Stimulated activated CD8-positive, alpha-beta memory T cell treated with anti-CD3 and anti-CD28 coated beads, Interleukin-2, amount 100 ng/mL, for 48 hours (primary cell): ENCODE measurements at places on chromosomes 7 and 10.
A peak's percentile ranks its signal among the peaks of the same experiment; 100 is the strongest.

- no peak for DNase-seq
Observed at GRCh38 chr7:822692-823276, 9.5 kb upstream of the SUN1 start.

- no peak for DNase-seq
Observed at GRCh38 chr10:59562126-59562525, 147.5 kb downstream of the SLC16A9 start.

DNA sequence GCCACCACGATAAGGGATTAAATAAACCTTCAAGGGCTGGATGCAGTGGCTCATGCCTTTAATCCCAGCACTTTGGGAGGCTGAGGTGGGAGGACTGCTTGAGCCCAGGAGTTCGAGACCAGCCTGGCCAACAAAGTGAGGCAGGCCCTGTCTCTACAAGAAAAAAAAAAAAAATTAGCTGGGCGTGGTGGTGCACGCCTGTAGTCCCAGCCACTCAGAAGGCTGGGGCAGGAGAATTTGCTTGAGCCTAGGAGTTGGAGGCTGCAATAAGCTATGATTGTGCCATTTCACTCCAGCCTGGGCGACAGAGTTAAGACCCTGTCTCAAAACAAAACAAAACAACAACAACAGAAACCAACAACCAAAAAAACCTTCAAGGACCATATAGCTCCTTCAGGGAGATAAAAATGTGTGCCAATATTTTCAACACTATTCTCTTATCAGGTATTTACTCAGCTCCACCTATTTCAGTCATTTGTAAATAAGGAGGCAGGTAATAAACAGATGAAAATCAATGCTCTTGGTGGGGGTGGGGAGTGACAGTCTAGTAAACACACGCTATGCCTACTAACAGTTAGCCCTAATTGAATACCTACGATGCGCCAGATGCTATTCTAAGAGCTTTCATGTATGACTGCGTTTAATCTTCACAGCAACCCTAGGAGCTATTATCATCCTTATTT lies 13.2 kb downstream of the BAIAP2L1 start:
- DNase-seq = no peak

- peak; percentile 14 for DNase-seq
Observed at GRCh38 chr10:124035928-124036558, 57.4 kb downstream of the CHST15 start.

DNA sequence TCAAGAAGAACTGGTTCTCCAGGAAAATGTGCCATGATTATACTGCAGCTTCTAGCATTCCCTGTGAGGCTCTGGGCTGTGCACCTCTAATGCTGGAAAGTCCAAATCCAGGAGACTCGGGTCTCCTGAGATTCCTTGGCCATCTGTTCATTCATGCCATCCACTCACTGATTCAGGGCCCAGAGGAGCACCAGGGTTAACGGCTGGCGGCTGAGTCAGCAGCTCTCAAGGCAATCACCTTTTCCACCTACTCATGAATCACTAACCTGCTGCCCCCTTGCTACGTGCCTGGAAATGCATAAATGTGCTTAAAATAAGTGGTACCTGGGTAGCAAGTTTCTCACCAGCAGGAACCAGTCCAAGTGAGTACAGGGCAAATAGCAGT lies 132.7 kb downstream of the KCNMA1 start:
- peak; percentile 5 for DNase-seq

GRCh38 chr7:3378390-3379150 lies 77.5 kb downstream of the SDK1 start:
- DNase-seq = no peak
